ENCODE measurements at places on chromosomes 12 and 14. TPM values are rescaled to one million over a fixed set of nuclear protein-coding genes. Genes with fewer than 3 reads are reported as not detected.

DNA sequence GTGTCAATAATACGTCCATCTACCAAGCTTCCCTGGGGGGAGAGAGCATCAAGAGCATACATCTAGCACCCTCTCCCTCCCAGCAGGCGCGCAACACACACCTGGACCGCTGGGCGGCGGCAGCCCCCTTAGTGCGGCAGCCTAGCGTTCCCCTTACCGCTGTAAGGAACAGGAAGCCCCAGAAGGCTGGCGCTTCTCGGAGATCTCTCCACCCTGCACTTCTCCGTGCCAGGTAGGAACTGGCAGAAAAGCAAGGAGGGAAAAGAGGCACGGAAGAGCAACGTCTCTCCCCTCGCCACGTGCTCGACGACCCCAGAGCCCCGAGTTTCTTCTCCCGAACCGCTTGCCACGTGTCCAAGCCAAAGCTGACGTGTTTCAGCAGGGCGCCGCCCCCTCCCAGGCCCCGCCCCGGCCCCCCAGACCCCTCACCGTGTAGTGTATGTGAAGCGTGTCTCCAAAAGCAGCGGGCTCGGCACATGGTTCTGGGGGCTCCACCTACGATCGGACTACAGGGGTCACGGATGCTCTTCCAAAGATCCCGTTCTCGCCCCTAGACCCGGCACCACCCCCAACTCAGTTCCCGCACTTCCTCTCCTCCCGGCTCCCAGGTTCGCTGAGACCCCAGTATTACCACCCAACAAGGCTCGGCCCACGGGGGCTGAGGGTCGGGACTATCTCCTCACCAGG lies 532 bp downstream of the FKBP11 start:
- peak; percentile 51 for DNase-seq

The KRT71 gene
- total RNA-seq: not detected

GRCh38 chr12:93803424-93803807 lies 126.2 kb downstream of the CRADD start:
- DNase-seq: no peak

GRCh38 chr12:88063375-88063774 lies 34.2 kb upstream of the C12orf50 start:
- no peak for DNase-seq

DNA sequence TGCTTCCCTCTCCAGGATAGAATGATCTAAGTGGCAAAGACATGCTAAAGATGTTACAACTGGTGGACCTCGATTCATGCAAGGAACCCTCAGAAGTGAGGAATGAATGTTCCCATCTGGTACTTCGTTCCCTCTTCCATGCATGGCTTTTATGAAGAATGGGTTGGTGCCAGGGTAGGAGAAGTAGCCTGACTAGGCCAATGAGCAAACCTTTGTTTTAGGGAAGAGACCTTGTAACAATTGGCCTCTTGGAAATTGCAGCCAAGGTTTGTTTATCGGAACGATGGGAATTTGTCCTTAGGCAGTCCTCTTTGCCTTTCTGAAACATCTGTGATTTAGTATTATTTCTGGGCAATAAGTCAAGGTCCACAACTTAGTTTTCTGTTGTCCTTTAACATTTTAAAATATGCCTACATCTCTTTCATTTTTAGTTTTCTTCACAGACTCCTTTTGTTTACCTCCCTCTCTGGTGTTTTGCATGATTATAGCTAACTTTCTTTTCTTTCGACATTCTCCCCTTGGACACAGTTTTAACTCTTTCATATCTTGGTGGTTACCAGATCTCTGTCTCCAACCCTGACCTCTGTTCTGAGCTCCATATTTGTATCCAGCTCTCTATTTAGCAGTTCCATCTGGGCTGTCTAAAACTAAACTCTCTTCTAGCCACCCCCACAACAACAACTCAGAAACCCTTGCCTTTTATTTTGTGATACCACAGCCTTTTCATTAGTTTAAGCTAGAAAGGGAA lies 70.0 kb downstream of the DIP2B start:
- no peak for DNase-seq

DNA sequence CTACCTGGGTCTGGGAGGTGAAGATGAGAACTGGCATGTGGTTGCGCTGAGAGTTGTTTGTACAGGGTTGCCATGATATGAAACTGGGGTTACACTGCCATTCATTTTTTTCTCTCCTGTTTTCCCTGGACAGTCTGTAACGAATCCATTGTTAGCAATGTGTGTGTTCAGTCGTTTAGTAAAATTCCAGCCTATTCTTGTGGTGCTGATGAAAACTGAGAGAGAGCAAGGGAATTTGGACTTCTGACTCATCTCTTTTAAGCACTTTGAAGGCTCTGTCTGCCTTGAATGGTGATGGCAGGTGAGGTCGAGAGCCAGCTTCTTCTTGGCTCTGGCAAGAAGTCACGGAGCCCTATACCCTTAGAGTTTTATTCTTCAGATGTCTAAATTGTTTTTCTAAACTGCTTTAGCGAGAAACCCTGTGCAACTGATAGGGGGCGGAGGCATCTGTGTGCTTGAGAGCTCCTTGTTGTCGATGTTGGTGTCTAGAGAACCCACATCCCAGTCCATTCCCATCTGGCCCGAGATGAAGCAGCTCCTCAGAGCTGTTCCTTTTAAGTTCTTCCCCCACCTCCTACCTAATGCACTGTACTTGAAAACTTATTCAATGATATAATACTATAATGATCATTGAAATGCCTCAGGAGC lies 204.4 kb downstream of the TMX1 start:
- no peak for DNase-seq

The SLC38A4 gene
- total RNA-seq: not detected

The GNB3 gene
- 1.2 TPM for total RNA-seq

The SOX5 gene
- total RNA-seq: 0.34 TPM
